ENCODE measurements at places on chromosomes 2 and 18.
A peak's percentile ranks its signal among the peaks of the same experiment; 100 is the strongest.

DNA sequence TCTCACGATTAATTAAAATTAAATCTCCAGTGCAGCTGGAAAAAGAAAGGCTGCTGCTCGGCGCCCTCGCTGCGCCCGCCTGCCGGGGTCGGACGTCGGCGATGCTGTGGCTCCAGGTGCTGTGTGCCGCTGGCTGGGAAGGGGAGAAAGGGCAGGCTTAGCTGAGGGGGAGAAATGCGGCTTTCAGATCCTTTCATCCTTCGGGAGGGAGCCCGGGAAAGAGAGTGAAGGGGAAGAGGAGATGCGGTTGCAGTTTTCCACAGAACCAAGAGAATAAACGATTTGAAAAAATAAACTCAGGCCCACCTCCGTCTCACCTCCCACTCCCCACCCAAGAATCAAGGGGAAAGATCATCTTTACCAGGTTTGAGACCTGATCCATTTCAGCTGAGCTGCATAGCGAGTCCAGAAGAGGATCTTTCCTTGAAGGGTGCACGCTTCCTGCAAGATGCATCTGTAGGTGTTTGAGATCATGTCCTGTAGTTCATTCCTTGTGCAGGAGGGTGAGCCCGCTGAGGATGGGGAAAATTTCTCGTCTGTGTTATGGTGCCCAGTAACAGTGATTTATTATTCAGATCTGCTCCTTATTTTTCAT lies 495 bp downstream of the TMEM169 start:
- peaks cover 15% of the 10 kb centered on the region for H3K36me3 ChIP-seq
- no peaks in the 10 kb centered on the region for H3K27me3 ChIP-seq
- H3K27ac ChIP-seq, result peak overlapping the region; percentile 79
- peaks cover 63% of the 10 kb centered on the region for H3K4me1 ChIP-seq
- H3K4me3 ChIP-seq, result peak overlapping the region; percentile 96

GRCh38 chr2:143551971-143552650 lies 422.9 kb downstream of the ARHGAP15 start:
- no peaks in the 10 kb centered on the region for H3K27me3 ChIP-seq
- no peak overlapping the region for H3K27ac ChIP-seq
- H3K36me3 ChIP-seq, result peaks cover 27% of the 10 kb centered on the region
- no peak overlapping the region for H3K4me3 ChIP-seq

DNA sequence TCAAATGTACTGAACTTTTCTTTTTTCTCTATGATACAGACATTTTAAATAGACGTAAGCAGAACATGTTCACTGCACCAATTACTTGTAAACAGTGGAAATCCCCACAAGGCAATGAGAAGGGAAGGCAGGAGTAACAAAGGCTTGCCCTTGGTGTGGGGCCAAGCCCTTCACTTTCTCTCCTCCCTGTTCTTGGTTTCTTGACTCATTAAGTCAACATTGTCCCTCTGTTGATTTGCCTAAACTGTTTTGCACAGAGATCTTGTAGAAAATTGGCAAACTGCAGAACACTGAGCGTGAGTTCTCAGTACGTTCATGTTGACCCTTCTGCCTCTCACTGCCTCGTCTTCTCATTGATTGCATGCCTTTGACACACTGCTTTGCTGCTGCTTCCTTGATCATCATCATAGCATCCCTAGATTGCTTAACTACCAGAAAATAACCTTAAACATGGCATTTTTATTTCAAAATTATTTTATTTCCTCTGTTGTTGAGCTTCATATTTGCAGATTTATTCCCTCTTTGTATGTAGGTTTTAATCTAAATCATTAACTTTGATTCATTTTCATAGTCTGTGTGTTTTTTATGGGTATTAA lies 257.7 kb downstream of the PTGR3 start:
- DNase-seq, result no peak
- H3K27ac ChIP-seq, result no peak overlapping the region
- peaks cover 20% of the 10 kb centered on the region for H3K4me1 ChIP-seq
- no peaks in the 10 kb centered on the region for H3K36me3 ChIP-seq
- no peak overlapping the region for H3K4me3 ChIP-seq

DNA sequence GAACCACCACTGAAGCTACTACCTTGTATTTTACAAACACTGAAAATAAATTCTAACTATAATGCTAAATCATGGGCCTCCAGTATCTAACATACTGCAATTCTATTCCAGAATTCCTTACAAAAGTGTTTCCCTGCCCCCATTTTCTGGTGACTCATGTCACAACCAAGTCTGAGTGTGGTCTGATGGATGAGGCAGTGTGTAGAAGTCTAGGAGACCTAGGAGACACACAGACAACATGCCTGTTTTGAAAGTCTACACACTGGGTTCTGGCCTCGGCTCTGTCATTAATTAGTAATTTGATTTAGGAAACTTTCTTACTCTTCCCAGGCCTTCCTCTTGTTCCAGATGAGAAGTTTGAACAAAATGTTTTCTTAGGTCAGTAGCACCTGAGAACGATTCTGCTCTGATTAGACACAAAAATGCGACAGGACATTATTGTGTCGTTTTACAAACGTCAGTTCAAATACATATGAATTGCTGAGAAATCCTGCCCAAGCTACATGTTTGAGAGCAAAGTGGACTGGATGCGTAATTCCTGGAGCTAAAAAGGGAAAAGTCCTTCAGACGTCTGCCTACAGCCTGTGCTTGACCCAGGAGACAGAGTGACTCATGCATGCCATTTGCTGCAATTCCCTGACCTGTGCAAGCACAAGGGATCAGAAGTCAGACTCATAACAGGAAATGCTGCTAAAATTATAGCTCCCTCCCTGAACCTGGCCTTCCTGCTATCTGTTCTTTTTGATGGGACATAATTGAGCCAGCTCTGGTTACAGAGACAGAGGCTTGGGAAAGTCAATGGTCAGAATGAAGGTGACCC lies 494.4 kb downstream of the SOX11 start:
- no peaks in the 10 kb centered on the region for H3K4me1 ChIP-seq
- H3K4me3 ChIP-seq, result no peak overlapping the region
- H3K27me3 ChIP-seq, result no peaks in the 10 kb centered on the region
- H3K27ac ChIP-seq, result no peak overlapping the region
- no peaks in the 10 kb centered on the region for H3K36me3 ChIP-seq

GRCh38 chr18:76995896-76996295 lies 136.7 kb downstream of the MBP start:
- no peak for DNase-seq
- no peak overlapping the region for H3K27ac ChIP-seq
- peaks cover 10% of the 10 kb centered on the region for H3K4me1 ChIP-seq
- no peaks in the 10 kb centered on the region for H3K36me3 ChIP-seq

DNA sequence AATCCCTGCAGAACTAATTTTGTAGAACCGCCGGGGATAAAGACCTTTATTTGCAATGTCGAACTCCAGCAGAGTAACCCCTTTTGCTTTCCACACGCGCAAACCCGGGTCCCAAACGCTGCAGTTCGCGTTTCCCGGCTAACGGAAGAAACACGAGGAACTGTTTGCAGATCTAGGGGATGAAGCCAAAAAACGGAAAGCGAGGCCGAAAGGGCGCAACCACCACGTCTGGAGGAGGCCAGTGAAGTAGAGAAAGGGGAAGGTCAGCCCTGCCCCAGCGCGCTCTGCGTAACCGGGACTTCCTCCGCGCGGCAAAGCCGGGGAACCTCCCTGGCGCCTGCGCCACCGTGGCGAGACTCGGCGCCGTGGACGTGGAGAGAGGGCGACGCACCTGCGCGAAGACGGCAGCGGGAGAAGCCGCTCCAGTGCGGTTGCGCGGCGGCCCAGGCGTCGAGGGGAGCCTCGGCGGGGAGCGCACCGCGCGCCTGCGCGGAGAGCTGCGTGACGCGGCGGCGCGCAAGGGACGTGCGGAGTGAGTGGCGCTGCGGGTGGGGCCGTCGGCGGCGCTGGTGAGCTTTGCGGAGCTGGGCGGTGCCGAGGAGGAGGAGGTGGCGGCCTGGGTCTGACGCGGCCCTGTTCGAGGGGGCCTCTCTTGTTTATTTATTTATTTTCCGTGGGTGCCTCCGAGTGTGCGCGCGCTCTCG lies at the start of gene PPP1CB:
PPP1CB (plus strand) TSS at position 579 of the 704 bp plus-strand sequence. CDS start 295 bp downstream, outside the sequence.
- H3K36me3 ChIP-seq, result peaks cover 14% of the 10 kb centered on the region
- DNase-seq, result peak; percentile 96
- H3K4me1 ChIP-seq, result peaks cover 57% of the 10 kb centered on the region
- H3K4me3 ChIP-seq, result peak within 1 kb of the TSS; percentile 91
- H3K27me3 ChIP-seq, result no peaks in the 10 kb centered on the region
- H3K27ac ChIP-seq, result peak within 1 kb of the TSS; percentile 94

- H3K27me3 ChIP-seq, result peaks cover 56% of the 10 kb centered on the region
- peak overlapping the region; percentile 14 for H3K27ac ChIP-seq
- no peaks in the 10 kb centered on the region for H3K36me3 ChIP-seq
- peak; percentile 60 for DNase-seq
Measured at GRCh38 chr18:13216092-13216582, 2.4 kb upstream of the LDLRAD4 start.

GRCh38 chr18:52452427-52452826 lies 112.4 kb downstream of the DCC start:
- H3K27me3 ChIP-seq, result no peaks in the 10 kb centered on the region
- H3K27ac ChIP-seq, result no peak overlapping the region
- no peaks in the 10 kb centered on the region for H3K4me1 ChIP-seq
- no peak overlapping the region for H3K4me3 ChIP-seq

DNA sequence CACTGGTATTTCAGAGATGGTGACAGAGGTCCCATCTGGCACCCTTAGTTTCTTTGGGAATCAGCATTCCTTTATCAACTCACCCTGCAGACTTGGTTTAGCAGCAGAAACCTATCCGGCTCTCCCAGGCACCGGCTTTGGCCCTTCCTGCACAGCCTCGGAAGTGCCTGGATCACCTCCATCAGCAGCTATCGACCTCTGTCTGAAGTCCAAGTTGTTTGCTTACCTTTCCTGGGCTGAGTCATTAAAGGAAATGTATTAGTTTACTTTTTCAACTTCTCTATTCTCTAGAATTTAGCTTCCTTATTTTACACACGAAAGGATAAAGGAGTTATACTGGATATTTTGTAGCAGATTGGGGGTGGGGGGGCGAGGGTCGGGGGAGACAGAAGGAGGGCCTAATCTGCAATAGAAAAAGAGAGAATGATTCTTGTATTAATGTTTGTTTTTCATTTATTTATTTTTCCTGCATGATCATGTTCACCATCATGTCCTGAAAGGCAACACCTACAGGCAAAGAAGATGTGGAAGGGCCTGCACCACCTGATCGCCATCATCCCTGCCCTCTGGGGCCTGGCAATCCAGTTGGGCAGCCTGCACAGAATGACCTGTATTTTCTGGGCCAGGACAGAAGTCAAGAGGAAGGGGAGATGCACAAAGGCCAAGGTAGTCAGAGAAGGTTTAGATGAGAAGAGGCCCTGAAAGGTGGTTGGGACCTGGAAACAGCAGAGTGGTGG lies 22.1 kb upstream of the MAT2A start:
- H3K27ac ChIP-seq, result no peak overlapping the region
- H3K4me3 ChIP-seq, result no peak overlapping the region
- H3K27me3 ChIP-seq, result peaks cover 2% of the 10 kb centered on the region
- H3K36me3 ChIP-seq, result no peaks in the 10 kb centered on the region

DNA sequence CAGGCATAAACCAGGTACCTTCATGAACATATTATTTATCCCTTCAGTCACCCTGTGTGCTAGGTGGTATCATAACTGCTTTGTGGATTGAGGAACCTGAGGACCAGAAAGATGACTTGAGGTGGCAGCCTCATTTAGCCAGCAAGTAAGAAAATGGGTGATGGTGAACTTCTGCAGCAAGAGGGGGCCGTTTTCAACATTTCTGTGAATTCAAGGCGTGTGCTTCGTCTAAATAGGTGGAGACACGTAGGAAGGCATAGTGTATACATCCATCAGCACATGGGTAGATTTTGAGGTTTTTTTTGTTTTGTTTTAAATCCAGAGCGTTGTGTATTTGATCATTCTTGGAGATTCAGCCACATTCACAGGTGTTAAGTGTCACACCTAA lies 118.7 kb downstream of the SPTBN1 start:
- H3K4me3 ChIP-seq, result peak overlapping the region; percentile 65
- H3K4me1 ChIP-seq, result peaks cover 95% of the 10 kb centered on the region
- H3K27ac ChIP-seq, result peak overlapping the region; percentile 95
- peak; percentile 43 for DNase-seq
- peaks cover 37% of the 10 kb centered on the region for H3K36me3 ChIP-seq

DNA sequence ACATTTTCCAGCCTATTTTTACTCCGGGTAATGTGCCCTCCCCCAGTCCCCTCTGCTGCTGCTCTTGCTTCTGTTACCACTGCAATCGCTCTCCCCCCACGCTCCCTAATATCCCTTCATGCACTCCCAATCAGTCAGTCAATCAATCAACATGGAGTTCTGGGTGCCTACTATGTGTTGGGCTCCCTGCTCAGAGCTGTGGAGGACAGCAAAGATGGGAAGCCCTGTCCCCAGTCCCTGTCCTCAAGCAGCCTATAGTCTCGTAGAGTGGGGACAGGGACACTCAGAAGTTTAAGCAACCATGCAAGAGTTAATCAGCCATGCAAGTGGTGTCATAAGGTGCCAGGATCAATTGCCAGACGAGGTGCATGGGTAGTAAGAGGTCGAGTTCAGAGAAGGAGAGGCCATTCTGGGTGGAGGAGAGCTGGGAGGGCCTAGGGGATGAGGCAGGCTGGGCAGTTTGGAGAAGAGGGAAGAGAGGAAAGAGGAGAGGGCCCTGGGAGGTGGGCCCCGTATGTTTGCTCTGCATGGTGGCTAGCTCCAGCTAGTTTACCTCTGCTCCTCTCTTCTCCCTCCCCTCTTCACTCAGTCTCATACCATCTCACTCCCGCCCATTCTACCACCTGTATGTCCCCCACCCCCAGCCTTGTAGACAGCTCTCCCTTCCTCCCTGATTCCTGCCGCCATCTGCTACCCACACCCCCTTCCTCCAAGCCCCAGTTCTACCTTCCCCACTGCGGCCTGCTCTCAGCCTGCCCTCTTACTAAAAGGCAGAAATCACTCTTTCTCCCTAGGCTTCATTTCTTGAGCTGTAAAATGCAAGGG lies 3.9 kb downstream of the ASIC4 start:
- no peak overlapping the region for H3K27ac ChIP-seq
- peaks cover 6% of the 10 kb centered on the region for H3K4me1 ChIP-seq

DNA sequence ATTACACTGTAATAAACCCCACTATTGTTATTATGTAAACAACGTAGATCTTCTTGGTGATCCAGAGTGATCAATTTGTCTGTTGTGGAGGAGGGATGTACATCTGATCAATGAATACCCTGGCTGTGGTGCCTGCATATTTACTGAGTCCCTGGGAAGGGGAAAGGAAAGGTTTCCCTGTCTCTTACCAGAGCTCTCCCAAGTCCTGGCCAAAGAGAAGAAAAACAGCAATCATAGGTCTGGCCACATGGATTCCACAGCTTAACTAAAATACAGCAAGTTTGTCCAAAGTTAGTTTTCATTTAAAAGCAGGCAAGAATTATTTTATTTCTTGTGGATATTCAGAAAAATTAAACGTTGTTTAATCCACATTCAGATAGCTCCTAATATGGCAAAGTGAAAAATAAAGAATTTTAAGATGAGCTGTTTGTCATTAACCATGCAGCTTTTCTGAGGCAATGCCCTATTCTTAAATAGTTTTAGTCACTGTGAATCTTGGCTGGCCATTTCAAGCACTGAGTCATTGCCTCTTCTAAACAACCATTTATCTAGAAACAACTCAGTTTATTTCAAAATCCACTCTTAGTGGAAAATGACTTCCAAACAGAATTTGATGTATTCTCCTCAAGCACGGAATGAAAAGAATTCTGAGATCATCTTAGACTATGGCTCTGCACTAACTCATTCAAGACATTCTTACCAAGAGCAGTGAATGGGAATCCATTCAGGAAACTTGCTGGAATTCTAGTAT lies 1004.4 kb upstream of the CDH2 start:
- H3K27ac ChIP-seq, result no peak overlapping the region
- DNase-seq, result no peak
- H3K4me3 ChIP-seq, result no peak overlapping the region

GRCh38 chr2:84482603-84483002 lies 23.5 kb upstream of the SUCLG1 start:
- no peak overlapping the region for H3K27ac ChIP-seq
- H3K4me1 ChIP-seq, result peaks cover 7% of the 10 kb centered on the region
- H3K36me3 ChIP-seq, result no peaks in the 10 kb centered on the region
- H3K27me3 ChIP-seq, result no peaks in the 10 kb centered on the region
